ENCODE measurements at places on chromosomes 3 and 15.

DNA sequence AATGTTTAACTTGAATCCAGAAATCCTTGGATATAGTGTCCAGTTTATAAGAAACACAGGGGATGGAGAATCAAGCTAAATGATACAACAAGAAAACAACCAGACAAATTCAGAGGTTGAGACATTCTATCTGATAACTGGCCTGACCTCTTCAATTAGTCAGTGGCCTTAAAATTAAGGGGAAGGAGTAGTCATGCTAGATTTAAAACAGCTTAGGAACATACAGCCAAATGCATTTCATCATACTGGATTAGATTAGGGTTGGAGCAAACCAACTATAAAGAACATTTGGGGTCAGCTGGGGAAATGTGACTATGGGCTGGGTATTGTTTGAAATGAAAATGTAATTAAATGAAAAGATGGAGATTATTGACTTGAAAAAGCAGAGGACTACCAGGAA, 53.3 kb downstream of the PPARG start:
- no peak for DNase-seq

GRCh38 chr3:144270100-144270499, 298.5 kb downstream of the DIPK2A start:
- DNase-seq = no peak

- no peak for DNase-seq
Measured at GRCh38 chr3:12097971-12098370, 60.7 kb downstream of the TIMP4 start.

- DNase-seq = no peak
Measured at GRCh38 chr15:75153565-75154276, 48.0 kb upstream of the C15orf39 start.

DNA sequence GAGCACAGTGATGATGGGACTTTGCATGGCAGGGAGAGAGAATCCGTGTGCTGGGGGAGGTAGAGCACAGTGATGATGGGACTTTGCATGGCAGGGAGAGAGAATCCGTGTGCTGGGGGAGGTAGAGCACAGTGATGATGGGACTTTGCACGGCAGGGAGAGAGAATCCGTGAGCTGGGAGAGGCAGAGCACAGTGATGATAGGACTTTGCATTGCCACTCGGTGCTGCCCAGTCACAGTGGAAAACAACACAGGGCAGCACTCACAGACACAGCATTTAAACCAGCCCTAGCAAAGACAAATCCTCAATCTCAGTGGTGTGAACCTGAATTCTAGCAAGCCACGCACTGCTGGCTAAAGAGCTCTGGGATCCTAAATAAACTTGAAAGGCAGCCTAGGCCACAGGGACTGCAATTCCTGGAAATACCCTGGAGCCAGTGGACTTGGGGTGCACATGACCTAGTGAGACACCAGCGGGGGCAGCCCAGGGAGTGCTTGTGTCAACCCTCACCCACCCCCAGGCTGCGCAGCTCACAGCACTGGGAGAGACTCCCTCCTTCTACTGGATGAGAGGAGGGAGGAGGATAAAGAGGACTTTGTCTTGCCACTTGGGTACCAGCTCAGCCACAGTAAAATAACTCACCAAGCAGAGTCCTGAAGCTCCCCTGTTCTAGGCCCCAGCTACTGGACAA, 23.4 kb upstream of the TNK2 start:
- DNase-seq = no peak

- no peak for DNase-seq
Measured at GRCh38 chr3:69941037-69941436, 58.5 kb upstream of the SAMMSON start.

GRCh38 chr15:42138411-42138810, 18.0 kb downstream of the PLA2G4F start:
- no peak for DNase-seq

- peak; percentile 49 for DNase-seq
Measured at GRCh38 chr3:128001576-128001975, 50.7 kb upstream of the SEC61A1 start.

DNA sequence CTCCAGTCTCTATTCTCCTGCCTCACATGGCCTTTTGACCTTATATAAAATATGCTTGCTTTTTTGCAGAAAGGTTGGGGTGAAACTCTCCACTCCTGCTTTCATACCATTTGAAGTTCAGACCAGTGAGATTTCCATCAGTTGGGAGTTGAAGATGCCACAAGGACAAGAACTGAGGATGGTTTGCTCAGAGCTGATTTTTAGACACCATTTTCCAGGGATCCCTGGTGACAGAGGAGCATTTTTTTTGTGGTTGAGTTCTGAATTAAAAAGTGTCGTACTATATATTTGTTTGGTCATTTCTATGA, 8.8 kb upstream of the TM4SF1 start:
- DNase-seq = no peak

DNA sequence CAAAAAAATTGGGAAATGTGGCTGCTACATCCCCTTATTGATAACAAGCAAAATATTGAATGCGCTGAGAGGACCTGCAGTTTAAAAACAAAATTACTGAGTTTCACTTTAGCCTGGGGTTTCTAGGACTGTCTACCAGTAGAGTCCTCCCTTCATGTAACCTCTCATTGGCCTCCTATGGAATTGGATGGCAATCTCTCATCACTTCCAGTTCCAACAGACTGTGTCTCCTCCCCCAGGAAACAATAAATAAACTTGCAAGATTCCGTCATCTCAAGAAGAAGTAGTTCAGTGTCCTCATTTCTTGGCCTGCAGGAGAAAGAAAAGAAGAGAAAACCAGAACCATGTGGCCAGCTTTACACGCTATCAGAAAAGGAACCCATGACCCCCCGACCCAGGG, 123.8 kb downstream of the TLE3 start:
- no peak for DNase-seq

GRCh38 chr3:144777906-144778305, 806.3 kb downstream of the DIPK2A start:
- no peak for DNase-seq

DNA sequence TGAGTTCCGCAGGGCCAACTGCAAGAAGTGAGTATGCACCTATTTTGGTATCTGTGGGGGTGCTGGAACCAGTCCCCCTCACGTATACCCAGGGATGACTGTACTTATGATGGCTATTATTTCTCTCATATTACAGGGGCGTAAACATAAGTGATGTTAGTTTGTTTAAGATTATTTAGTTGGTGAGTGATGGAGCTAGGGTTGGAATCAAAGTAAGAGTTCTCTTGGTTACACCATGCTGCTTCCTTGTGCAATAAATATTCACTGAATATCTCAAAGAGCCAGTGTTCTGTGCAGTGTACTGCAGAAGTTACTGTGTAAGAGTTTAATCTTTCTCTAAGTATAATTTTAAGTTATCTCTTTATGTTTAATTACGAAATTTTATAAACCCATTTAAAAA, 12.8 kb upstream of the UTS2B start:
- DNase-seq = no peak

DNA sequence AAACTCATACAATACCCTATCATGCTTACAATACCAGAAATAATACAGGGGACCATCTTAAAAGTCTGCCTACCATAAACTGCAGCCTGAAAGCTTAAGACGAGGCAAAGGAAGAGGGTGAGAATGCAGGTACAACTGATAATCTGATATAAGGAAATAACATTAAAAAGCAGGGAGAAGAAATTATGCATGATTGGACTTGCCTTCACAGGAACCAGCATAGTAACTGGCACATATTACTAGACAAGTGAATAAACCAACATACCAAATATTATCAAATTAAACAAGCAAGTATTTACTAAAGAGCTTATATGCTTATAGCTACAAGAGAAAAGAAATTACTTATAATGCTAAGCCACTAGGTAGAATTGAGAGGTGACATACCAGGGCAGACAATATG, 18.7 kb downstream of the ANKRD28 start:
- DNase-seq = no peak

DNA sequence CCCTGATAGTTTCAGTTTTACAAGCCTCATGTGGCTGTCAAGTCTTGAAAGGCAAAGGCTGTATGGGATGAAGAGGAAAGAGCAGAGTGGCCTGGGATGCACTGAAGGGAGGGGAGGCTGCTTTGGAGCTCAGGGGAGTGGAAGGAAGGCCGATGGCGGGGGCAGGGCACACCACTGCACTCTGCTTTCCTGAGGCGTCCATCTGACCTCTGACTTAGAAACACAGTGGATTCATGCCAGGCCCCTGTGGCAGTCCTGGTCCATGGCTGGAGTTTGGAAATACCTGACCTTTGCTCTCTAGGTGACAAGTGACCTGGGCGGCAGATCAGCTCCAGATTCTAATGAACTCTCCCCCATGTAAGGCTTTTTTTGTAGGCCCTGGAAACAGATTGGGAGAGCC, 19.0 kb downstream of the FAH start:
- DNase-seq = no peak

DNA sequence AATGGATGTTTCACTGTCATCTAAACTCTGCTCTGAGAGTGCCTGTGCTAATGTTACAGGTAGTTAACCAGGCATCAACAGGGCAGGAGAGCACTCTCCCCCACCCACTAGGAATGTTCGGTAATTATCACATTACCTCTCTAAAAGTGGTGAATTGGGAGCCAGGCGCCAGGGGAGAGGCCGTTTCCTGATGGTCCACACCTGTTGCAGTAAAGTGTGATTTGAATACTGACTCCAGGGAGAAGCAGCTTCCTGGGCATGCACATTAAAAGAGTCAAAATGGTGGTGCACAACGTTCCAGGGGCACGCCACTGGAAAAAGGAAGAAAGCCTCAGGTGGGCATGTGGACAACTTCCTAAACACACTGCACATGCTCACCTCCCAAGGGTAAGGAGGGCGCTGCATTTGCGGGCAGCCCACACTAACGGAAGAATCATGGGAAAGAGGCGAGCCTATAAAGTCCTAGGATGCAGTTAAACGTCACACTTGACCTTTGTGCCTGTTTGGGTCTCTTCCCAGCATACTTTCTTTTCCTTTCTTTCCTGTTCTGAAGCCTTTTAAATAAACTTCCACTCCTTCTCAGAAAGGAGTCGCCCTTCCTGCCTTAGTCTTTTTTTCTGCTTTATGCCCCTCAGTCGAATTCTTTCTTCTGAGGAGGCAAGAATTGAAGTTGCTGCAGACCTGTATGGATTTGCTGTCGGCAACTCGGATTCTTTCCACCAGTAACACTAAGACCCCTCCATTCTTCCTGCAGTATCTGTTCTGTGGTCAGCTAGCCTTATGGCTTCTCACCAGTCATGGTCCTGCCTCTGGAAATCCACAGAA, 28.9 kb upstream of the GPD1L start:
- no peak for DNase-seq

DNA sequence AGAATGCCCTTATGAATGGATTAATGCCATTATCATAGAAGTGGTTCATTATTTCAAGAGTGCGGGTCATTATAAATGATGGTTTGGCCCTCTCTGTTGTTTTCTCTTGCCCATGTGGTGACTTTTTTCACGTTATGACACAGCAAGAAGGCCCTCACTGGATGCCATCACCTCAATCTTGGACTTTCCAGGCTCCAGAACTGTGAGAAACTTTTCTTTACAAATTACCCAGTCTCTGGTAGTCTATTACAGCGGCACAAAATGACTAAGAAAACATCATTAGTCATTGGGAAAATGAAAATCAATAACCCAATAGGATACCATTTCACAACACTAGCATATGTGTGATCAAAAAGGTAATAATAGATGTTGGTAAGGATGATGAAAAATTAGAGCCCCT, 119.0 kb upstream of the LPP start:
- DNase-seq = no peak

DNA sequence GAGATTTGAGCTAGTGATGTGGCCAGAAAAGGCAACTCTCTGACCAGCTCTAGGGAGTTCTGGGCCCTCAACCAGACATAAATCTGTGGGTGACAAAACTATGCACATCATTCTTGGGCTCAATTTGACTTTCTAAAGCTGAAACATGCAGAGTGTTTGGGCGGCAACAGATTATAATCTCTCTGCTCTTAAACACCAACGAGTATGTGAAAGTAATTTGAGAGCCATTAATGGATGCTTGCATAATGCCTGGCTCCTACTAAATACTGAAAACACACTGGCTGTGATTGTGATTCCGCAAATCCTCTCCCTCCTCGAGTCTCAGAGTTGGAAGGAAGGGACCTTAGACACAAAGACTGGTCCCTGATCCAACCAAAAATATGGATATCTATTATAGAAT, 186.7 kb downstream of the UACA start:
- no peak for DNase-seq

- DNase-seq = no peak
Measured at GRCh38 chr3:188476935-188477334, 323.0 kb downstream of the LPP start.

DNA sequence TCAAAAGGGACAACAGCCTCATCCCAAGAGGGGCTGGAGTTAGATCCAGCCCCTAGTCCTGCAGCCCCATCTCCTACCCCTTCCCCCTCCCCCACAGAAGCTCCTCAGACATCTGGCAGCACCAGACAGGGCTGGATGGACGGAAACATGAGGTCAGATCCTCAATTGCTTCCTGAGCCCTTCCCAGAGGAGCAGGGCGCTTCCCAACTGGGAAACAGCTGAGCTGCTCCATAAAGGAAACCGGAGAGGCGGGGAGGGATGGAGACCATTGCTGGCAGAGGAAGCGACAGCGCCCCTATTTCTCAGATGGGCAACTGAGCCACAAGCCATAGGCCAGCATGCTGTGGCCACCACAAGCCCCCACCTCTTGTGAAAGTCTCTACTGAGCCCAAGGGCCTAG, 18.3 kb upstream of the CYP11A1 start:
- DNase-seq = no peak

- no peak for DNase-seq
Measured at GRCh38 chr3:197137751-197138150, 108.1 kb upstream of the MELTF start.

- no peak for DNase-seq
Measured at GRCh38 chr3:81953111-81953510, 191.7 kb upstream of the GBE1 start.

GRCh38 chr15:80242132-80242769, 9.8 kb downstream of the CTXND1 start:
- DNase-seq = no peak

DNA sequence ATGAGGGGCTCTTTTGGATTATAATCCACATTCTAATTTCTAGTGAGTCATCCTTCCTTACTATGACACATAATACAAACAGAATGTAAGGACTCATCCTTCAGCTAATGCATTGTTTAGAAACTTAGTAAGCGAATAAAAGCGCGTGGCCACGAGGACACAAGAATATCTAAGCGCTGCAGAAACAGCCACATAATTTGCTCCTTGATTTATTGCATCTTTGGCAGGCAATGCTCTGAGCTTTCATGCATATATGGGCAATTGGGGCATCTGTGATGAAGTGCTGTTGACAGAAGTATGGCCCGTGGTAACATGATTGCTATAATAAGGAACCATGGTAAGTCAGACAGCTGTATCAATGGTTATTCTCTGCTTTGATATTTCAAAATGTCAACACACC, 191.3 kb upstream of the ZNF385D start:
- no peak for DNase-seq

- peak; percentile 73 for DNase-seq
Measured at GRCh38 chr3:196431181-196432136, 768 bp downstream of the UBXN7 start.

GRCh38 chr3:18743761-18744160, 318.6 kb upstream of the SATB1 start:
- no peak for DNase-seq

DNA sequence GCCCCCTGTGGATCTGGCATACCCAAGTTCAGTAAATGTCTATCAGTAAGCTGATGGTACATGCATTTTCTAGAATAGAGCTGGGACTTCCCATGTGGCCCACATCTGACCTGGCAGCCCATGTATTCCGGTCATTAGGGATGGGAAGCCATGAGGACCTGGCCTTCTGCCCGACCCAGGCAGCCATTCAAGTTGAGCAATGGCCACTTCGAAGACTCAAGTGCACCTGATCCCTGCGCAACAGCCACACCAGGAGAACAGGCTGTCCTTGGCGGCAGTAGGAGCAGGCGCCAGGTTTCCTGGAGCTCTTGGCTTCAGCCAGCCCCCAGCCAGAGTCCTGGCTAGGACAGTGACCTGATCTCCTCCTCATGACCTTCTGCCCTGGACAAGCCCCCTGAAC, 14.6 kb downstream of the HEMK1 start:
- DNase-seq = no peak

Data from activated CD8-positive, alpha-beta memory T cell treated with anti-CD3 and anti-CD28 coated beads for 24 hours (primary cell).